ENCODE measurements at places on chromosomes 6 and 20.

- DNase-seq = no peak
Measured at GRCh38 chr20:43686820-43687219, 19.9 kb downstream of the MYBL2 start.

DNA sequence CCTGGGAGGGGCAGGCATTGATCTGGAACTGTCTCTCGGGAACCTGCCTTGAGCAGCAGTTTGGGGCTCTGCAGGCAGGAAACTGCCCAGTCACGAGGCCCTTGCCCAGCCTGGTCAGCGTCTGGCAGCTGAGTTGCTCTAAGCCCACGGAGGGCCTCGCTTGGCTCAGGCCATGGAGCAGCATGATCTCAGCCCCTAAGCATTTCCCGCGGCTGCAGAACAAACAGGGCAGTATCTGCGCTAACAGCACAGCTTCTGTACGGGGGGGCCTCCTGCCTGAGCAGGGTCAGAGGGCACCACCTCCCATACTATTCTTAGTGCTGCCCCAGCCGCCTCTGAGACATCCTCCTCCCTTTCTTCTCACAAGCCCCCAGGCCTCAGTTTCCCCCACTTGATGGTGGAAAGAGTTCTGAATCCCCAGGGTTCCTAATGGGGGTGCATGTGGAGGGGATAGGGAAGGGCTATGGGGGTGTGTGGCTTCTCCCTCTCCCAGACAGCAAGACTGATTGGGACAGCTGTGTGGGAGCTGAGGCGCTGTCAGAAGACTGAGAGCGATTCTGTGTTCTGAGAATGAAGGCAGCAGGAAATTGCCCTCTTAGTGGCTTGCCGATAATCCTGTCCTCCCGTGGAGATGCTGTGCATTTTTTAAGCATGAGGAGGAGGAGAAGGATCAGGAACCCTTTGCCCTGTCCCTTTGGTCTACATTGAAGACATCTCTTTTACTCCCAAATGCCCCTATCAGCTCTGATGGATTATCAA is 46.4 kb downstream of the MOCS1 start:
- DNase-seq = no peak

GRCh38 chr20:10985536-10985935 is 311.7 kb upstream of the JAG1 start:
- DNase-seq = no peak

GRCh38 chr6:161136655-161137054 is 137.2 kb downstream of the AGPAT4 start:
- DNase-seq = no peak

DNA sequence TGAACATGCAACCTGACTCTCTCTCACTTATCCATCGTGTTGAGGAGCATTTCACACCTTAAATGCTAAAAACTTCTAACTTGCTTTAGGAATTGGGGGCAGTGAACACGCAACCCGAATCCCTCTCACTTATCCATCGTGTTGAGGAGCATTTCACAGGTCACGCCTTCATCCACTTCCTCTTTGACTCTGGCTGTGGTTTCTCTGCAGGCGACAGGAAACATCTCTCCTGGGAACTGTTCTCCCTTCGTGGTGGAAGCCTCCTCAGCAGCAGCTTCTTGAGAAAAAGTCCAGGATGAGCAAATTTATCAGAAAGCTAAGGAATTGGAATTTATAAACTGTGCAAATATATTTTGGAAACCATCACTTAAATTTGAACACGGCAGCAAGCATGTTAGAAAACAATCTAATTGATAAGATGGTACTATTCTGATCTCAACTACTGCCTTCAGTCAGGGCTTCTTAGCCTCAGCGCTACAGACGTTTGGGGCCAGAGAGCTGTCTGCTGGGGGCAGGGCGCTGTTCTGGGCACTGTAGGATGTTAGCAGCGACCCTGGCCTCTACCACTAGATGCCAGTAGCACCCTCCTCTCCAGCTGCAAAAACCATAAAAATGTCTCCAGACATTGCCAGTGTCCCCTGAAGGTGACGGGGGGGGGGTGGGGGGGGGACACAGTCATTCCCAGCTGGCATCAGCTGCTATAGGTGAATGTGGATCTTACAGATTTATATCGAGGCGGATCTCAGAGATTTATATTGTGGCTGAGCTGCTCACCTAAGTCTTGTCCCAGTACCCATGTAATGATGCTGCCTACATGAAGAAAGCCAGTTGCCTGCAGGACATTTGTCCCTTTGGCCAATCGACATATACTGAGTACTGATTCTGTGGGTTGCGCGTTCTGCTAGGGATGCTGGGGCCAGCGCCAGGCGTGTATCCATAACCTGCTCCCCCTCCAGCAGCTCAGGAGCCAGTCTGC is 26.2 kb downstream of the CTCFL start:
- DNase-seq = peak; percentile 60

- DNase-seq = peak; percentile 84
Measured at GRCh38 chr6:27133281-27134227, 113.9 kb upstream of the PRSS16 start.

DNA sequence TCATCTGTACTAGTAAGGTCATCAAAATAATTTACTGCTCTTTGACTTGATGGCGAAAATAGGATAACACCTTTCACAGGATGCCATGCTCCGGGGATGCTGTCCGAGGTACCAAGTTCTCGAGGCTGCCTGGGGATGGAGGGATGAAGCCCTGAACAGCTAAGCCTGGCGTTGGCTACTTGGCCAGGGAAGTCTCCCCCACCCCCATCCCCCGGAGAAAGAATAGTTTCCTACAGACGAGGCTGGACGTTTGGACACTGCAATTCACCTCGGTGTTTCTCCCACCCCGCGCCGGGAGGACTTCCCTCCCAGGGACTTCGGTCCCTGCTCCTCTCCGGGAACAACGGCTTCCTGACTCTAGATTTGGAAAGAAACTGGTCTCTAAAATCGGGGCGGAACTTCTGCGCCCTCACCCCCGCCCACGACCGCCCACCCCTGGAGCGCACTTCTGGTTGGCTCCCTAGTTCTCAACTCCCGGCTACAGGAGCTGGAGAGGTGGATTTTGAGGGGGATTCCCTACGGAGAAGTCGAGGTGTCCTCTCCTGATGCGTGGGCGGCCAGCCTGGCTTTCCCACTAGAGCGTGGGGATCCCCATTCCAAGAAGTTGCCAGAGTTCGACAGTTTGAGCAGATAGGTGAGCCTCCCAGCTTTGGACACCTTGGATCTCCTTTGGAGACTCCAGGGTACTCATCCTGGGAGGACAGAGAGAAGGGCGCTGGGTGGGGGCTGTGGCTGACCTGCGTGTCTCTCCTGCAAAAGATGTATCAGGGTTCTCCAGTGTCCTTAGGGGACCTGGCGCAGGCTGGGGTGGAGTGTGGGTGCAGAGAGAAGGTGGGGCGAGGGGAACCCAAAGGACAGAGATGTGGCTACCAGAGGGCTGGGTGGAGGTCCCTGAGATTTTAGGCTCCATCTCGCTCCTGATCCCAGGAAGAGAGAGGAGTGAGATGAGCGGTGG is 1.1 kb downstream of the PCSK2 start:
- no peak for DNase-seq

DNA sequence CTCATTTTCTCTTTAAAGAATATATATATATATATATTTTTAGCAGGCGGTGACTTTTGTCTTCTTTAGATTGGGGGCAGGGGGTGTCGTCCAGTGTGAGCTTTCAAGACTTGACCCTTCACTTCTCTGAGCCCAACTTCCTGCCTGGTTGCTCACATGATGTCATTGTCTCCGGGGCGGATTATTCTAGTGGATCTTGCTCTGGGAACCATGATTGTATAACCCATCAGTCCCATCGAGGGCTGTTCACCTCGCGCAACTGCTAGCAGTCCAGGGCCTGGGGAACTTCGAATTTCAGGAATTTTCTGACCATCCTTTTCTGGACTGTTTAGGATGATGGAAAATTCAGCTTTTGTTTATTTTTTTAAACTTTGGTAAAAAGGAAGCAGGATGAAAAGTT is 1.0 kb downstream of the IGF2R start:
- DNase-seq = no peak

DNA sequence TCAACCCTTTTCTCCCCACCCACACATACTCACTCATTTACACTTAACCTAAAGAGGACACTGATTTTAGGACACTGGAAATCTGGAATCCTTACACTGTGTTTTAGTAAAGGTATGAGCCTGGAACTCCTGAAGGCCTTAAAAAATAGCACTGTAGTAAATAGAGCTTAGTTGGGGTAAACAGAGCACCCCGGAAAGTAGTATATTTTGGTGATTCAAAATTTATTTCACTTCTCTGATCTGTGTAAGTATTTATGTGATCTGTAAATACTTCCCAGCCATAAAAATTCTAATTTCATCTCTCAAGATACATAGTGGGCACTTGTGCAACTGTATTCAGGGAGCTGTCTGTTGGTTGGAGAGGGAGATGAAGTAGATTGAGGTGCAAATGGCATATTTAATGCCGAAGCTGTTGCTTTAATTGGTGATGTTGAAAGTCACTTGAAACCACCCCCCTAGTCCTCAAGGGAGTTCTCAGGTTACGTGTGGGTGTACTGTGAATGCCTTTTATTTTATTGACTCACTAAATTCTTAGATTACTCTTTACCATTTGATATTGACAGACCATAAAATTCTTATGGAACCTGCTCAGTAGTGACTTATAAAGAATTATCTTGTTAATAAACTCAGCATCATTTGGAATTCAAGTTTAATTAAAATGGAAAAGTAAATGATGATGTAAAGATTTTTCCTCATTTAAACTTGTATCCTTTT is 154.9 kb downstream of the SOX4 start:
- no peak for DNase-seq

DNA sequence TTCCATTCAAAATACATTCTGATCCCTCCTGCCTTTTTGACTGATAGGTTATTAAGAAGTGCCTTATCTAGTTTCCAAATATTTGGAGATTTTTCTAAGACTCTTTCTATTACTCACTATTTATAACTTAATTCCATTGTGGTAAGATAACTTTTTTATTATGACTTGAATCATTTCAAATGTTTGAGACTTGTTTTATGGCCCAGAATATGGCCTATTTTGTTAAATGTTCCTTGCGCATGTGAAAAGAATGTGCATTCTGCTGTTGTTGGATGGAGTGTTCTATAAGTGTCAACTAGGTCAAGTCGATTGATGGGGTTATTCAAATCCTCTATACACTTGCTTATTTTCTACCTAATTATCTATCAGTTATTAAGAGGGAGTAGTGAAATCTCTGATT is 13.1 kb upstream of the TCP11 start:
- DNase-seq = no peak

GRCh38 chr20:3382836-3383235 is 24.6 kb downstream of the DNAAF9 start:
- DNase-seq = no peak

- DNase-seq = no peak
Measured at GRCh38 chr6:162082520-162082919, 645.0 kb downstream of the PRKN start.

- peak; percentile 20 for DNase-seq
Measured at GRCh38 chr20:38806855-38807655, 1.6 kb downstream of the PPP1R16B start.

DNA sequence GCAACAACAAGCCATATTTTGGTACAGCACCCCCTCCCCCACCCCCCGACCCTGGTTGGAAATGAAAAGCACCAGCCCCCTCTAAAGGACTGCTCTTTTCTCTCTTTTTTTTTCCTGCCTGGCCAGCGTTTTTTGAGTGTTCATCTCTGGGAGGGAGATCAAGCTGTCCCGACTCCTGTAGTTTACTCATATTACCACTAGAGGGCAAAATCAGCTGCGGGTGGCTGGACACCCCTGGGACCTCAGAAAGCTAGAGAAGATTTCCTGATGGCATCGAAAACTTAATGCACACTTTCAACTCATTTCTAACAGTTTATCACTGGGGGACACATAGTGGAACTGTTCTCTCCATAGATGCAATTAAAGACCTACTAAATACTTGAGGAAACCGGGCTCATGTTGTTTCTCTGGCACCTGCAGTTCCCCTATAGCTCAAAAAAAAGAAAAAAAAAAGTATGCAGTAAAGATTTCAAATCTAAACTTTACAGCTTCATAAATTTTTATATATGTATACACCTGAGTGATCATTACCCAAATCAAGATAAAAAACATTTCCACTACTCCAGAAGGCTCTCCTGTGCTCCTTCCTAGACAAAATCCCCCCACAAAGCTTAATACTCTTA is 24.4 kb downstream of the CNBD2 start:
- peak; percentile 37 for DNase-seq

GRCh38 chr6:109186012-109186411 is 90.7 kb downstream of the CEP57L1 start:
- DNase-seq = no peak

DNA sequence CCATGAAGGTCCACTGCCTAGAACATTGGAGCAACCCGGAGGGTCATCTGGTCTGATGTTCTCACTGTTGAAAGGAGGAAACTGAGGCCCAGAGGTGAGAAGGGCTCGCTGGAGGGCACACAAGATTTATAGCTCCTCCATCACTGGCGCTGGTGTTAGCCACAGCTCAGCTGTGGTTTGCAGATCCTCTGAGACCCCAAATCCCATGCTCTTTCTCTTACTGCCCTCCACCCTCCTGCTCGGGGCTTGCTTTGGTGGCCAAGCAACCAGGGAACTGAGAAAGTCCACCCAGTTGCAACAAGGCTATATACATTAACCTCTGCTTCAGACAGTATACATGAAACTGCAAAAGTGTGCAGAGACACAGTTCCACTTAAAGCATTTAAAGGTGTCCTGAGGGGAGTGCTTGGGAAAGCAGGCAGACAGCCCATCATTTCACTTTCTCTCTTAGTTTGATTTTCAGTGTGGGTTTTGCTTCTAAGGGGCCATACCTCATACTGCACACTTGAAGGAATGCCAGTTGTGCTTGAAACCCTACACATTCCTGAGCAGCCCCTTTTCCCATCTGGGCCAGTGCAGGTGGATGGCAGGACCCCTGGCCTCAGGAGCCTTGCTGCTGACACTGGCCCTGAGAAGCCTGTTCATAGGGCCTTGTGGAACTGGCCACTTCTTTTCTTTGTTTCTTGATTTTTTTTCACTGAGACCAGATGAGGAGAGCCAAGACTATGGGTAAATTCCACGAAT is 347.6 kb downstream of the CDC5L start:
- no peak for DNase-seq

DNA sequence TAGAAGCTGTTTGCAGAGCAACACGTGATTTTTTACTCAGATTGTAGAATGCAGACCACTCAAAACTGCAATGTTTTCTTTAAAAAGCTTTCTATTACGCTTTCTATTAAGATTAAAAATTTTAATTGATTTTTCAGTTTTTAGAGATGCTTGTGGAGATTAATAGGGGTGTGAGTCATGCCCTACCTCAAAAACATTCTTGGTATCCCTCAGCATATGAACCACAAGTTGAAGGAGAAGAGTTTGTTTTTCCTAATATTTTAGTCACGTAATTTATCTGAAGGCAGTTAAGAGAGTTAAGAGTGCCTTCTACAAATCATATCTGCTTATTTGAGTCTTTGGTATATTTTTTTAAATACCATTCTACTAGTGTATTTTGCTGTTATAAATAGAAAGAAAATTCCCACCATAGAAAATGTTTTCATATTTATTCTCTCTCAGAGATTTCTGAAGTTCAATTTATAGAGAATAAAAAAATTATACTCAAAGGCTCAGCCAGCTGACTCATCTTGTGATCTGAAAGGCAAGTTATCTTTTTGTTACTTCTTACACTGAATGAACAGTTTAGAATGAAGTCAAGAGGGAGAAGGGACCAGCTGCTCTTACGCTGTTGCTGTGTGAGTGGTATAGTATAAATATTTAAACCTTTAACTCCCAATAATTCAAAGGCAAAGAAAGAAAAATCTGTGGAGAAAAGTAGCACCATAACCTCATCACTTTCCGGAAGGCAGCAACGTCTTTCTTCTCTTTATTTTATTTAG is 7.6 kb downstream of the RIPOR2 start:
- DNase-seq = no peak

GRCh38 chr6:165219629-165220028 is 89.8 kb downstream of the C6orf118 start:
- no peak for DNase-seq

- DNase-seq = no peak
Measured at GRCh38 chr20:50783903-50784302, 11.0 kb upstream of the BCAS4 start.

- DNase-seq = no peak
Measured at GRCh38 chr6:159249752-159250151, 80.6 kb downstream of the FNDC1 start.
